ENCODE measurements at places on chromosomes 3 and 15.

DNA sequence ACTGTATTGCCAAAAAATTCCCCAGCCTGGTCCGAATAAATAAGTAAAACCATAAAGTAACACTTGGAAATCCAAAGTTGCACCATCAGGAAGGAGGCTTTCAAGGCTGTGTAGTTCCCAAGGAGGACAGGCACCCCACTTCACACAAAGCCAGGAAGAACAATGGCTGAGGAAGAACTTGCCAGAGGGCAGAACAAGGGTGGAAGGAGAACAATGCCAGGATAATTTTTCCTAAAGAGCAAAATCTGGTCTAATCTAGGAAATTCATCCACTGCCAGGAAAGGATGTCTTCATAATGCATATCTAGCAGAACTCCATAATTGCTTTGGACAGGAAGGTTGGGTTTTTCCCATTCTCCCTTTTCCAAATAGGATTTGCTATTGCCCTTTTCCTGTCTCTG lies 15.7 kb upstream of the ARID3B start:
- DNase-seq = no peak

- no peak for DNase-seq
Observed at GRCh38 chr3:69210068-69210730, 87.8 kb upstream of the LMOD3 start.

- no peak for DNase-seq
Observed at GRCh38 chr15:75058127-75058905, 34.9 kb downstream of the PPCDC start.

- no peak for DNase-seq
Observed at GRCh38 chr3:64295594-64295993, 70.3 kb upstream of the PRICKLE2 start.

DNA sequence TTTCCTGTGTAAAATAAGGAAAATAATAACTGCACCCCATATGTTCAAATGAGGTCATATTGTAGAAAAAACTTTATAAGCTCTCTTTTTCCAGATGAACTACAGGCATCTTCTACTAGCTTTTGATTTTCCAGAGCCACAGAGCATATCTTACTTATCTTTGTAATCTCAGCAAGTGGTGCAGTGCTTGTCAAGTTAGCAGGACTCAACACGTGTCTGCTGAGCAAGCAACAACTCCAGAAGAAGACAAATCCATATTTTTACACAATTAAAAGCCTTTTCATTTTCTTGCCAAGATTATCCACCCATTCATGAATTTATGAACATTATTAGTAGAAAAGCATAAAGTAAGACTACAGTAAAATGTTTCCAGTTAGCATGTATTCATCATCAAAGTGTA lies 14.4 kb upstream of the TSC22D2 start:
- DNase-seq = no peak
